ENCODE measurements at places on chromosomes 4 and X. TPM values are rescaled to one million over a fixed set of nuclear protein-coding genes. Genes with fewer than 3 reads are reported as not detected.

DNA sequence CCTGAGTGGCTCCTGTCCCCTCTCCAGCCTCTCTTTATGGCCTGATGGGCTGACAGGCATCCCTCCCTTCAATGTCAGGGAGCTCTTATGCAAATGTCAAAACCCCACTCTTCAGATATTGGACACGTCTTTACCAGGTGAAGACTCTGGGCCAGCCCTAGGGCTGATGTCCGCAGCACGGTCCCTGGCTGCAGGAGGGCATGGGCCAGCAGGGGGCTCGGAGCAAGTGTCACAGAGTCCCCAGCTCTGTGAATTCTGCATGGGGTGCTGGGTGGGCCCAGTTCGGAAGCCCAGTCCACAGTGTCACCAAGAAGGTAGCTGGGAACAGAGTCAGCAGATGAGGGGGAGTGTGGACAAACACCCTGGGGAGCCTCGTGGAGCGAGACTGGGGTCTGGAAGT lies 39.6 kb upstream of the PSAPL1 start:
- DNase-seq: no peak

DNA sequence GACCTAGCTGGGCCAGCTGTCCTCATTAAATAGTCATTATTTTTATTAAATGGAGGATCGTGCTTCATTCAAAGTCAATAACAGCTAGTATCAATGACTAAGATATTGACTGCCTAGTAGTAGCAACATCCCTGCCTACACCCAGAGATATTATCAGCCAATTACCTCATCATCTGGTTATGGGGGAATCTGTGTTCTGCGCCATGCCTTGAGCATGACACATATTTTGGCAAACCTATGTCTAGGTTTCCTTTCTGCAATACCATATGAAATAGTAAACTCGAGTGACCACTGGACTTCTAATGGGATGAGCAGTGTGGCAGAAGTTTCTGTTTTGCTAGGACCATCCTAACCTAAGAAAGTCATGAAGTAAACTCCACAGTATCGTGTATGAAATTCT lies 50.0 kb upstream of the AADAT start:
- DNase-seq: no peak

- DNase-seq: no peak
Measured at GRCh38 chr4:710116-710515, 4.5 kb downstream of the PCGF3 start.

Gene ZCCHC18
- 0.31 TPM for total RNA-seq

Gene SORCS2
- 0.63 TPM for total RNA-seq

Gene PPARGC1A
- 5.7 TPM for total RNA-seq

- DNase-seq: no peak
Measured at GRCh38 chr4:26788341-26788733, 72.3 kb upstream of the STIM2 start.

GRCh38 chr4:60992037-60992436 lies 208.1 kb upstream of the ADGRL3 start:
- DNase-seq: no peak

All from omental fat pad (tissue), 4 donors.